ENCODE measurements at places on chromosomes 16 and 17.

- DNase-seq, result no peak
Observed at GRCh38 chr17:12765548-12765947, 23.8 kb upstream of the ARHGAP44 start.

DNA sequence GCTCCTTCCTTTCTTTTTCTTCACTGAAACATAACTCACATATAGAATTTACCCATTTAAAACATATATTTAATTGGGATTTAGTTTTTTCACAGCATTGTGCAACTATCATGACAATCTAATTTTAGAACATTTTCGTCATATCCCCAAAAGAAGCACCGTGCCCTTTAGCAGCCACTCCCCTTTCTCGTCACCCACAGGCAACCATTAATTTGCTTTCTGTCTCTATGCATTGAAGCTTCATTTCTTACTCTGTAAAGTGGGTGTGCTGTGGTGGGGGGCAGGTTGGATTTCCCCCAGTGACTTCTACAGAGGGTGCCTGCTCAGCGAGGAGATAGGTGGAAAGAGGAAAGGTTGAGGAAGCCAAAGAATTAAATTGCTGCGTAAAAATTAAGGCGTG, 35.8 kb downstream of the MRC2 start:
- DNase-seq, result no peak

- no peak for DNase-seq
Observed at GRCh38 chr16:71927383-71927782, 32.1 kb downstream of the IST1 start.

GRCh38 chr17:49727380-49727779, 19.6 kb upstream of the SLC35B1 start:
- no peak for DNase-seq

DNA sequence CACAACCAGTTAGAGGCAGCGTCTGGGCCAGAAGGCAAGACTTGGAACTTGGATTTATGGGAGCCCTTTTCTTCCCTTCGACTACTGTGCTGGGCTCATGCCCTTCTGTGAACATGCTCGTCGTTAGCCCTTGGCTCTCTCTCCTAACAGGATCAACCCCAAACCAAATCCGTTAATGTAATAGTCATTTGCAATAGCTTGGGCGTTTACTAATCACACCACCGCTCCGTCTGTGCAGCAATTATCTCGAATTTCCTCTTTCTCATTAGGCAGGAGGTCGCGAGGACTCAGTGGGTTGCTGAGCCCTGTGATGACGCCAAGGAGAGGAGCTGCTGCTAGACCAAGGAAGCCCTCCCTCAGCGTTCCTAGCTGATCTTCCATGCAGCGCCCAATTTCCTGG, 114.7 kb downstream of the ENGASE start:
- no peak for DNase-seq

DNA sequence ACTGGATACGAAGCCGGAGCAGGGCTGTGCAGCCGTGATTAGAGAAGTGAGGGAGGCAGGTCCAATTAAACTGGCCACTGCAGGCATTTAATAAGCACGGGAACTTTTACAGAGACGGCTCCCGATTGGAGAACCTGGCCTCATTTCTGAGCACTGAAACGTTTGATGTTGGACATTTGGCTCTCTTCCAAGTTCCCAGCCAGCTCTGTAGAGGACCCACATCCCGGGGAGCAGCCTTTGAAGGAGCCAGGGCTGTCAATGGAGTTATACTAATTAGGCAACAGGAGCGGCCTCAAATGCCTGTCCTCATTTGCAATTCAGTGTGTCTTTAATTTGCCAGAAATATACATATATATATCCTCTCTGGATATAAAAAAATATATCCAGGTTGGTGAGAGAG, 499.4 kb upstream of the C16orf82 start:
- no peak for DNase-seq

DNA sequence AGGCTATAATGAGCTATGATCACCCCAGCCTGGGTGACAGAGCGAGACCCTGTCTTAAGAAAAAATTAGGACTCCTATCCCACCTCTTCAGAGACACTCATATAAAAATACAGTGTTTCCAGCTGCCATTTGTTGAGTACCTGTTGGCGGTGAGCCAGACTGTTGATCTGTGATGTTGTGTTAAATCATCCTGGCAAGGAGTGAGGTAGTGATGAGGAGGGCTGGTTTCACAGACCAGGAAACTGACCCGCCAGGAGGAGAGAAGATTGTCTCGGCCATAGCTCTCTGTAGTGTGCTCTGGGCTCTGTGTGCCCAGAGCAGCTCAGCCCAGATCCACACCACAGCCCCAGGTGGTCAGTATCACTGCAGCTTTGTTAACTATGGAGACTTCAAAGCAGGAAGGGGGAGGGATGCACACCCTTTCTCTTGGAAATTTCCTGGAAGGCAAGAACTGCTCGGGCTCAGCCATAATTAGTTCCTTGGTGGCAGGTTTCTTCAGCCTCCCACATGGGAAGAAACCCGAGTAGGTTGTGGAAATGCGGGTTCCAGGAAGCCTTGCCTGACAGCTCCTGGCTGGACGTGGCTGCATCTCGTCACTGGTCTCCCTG, 343.0 kb downstream of the SNX29 start:
- DNase-seq, result no peak

GRCh38 chr17:9436630-9437029, 139.0 kb downstream of the STX8 start:
- no peak for DNase-seq

GRCh38 chr17:3718201-3718600, 5.5 kb upstream of the HASPIN start:
- DNase-seq, result no peak

DNA sequence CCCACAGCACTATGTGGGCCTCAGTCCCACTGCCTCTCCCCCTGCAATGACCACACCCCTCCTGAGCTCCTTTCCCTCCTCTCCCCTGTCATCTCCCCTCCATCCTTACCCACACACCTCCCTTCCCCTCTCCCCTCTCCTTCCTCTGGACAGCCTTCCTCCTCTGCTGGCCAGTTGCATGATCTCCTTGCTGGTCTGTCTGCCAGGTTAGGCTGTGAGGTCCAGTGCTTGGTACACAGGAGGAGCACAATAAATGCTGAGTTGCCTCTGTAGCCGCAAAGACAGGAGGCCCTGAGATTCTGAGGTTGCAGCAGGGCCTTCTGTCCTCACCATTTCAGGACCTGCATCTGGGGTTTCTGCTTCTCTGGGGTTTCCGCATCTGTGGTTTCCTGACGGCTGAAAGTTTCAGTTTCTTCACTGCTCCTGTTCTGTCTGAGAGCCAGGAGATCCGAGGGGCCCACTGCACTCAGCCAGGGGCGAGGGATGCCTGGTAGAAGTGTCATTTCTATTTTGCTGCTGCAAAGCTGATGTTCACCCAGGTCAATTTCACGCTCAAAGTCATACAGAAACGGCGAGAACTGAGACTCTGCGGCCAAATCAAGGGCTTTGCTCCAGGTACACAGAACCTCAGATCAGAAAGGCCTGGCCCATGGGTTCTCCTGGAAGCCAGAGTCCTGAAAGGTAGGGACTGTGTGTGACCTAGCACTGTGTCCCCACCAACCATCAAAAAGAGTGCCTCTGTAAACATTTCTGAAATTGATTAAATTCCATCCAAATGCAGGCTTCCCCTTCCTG, 4.6 kb upstream of the SLC12A3 start:
- DNase-seq, result no peak

GRCh38 chr16:8931859-8932258, 31.8 kb downstream of the USP7 start:
- no peak for DNase-seq

- DNase-seq, result peak; percentile 37
Observed at GRCh38 chr16:28935924-28936783, 4.4 kb downstream of the CD19 start.

GRCh38 chr16:89195521-89196171, 4.7 kb downstream of the SLC22A31 start:
- DNase-seq, result no peak

DNA sequence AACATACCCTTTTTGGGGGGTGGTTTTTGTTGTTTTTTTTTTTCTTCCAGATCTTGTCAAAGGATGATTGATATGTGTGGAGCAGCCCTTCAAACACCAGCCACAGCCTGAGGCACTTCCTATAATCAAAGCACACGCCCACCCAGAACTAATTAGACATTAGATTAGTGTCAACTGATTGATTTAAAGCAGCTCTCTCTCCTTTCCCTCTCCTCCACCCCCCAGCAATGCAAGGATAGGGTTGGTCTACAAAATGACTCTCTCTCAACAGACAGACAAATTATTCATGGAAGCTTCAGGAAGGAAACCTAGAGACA, 250.3 kb upstream of the SOX9 start:
- DNase-seq, result no peak

GRCh38 chr16:85210423-85211169, 98.3 kb upstream of the CIBAR2 start:
- DNase-seq, result no peak

Measured in stimulated activated CD8-positive, alpha-beta memory T cell treated with anti-CD3 and anti-CD28 coated beads, Interleukin-4, amount 100 ng/mL, for 1 hour (primary cell).